ENCODE measurements at places on chromosomes 7 and 10.
A peak's percentile ranks its signal among the peaks of the same experiment; 100 is the strongest.

GRCh38 chr7:139782932-139783331 is 5.1 kb upstream of the HIPK2 start:
- DNase-seq: no peak

- DNase-seq: no peak
Observed at GRCh38 chr7:101015626-101016025, 4.3 kb upstream of the MUC17 start.

GRCh38 chr7:57769958-57770357 is 320.0 kb downstream of the ZNF716 start:
- DNase-seq: no peak

- no peak for DNase-seq
Observed at GRCh38 chr10:55374917-55375316, 573.9 kb upstream of the PCDH15 start.

GRCh38 chr7:101589976-101590662 is 39.0 kb downstream of the MYL10 start:
- no peak for DNase-seq

DNA sequence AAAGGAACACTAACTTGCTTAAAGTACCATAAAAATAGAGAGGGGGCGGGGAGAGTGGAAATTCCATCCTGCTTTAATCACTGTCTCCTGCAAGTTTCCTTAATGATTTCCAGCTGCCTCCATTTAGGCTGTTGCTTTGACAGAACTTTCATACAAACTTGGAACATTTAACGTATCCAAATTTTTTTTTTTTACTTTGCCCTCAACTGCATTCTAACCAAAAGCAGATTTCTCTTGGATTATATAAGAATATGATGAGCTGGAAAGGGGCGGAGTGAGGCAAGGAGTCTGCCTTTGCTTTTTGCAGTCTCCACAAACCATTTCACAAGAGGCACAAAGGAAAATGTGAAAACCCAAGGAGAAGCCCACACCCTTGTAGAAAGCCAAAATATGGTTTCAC is 46.6 kb upstream of the COL1A2 start:
- DNase-seq: no peak

- peak; percentile 38 for DNase-seq
Observed at GRCh38 chr7:127391591-127392181, 822 bp downstream of the ZNF800 start.

DNA sequence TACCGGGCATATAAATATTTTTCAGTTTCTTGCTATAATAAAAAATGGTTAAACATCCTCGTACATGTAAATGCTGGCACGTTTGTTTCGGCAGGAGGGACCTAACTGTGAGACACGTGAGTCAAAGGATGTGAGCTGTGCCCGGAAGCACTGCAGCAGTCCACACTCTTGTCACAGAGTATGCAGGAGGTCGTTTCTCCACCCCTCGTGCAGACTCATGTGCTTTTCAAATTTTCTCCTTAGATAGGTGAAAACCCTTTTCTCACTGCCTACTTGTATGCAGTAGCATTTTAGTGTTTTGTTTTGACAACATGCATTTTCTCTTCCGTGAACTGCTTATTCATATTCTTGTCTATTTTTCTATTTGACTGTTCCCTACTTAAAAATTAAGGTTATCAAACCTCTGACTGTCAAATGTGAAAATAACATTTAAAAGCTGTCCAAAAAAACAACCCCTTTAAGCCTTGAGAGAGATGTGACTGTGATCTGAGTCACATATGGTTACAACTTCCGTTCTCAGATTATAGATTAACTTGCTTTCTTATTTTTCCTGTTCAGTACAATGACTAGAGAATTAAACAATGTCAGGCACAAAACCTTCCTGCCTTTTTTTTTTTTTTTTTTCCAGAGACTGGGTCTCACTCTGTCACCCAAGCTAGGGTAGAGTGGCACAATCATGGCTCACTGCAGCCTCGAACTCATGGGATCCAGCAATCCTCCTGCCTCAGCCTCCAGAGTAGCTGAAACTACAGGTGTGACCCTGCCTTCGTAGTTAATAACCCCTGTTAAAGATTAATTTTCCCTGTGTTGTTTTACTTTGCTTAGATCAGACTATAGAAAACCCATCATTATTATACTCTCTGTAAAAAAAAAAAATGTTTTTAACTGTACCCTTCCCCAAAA is 45.1 kb downstream of the DPY19L1 start:
- no peak for DNase-seq

- DNase-seq: no peak
Observed at GRCh38 chr10:27947540-27947939, 51.3 kb downstream of the ODAD2 start.

DNA sequence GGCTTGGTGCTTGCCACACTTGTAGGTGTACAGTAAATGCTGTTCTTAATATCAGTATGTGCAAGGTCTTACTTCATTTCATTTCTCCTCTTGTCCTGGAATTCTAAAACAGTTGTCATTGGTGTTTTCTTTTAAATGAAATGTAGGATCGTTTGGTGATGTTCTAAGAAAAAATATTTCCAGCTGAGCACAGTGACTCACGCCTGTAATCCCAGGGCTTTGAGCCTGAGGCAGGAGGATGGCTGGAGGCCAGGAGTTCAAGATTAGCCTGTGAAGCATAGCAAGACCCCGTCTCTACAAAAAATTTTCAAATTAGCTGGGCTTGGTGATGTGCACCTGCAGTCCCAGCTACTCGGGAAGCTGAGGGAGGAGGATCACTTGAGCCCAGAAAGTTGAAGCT is 32.6 kb upstream of the ELN start:
- no peak for DNase-seq

DNA sequence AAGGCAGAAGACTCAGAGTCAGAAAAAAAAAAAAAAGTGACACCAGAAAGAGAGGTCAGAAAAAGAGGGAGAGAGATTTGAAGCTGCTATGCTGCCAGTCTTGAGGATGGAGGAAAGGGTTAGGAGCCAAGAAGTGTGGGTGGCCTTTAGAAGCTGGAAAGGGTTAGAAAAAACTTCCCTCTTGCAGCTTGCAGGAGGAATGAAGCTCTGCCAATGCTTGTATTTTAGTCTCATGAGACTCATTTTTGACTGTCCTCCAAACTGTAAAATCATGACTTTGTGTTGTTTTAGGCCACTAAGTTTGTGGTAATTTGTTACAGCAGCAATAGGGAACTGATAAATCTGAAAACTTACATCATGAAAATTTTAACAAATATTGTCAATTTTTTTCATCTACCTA is 127.7 kb upstream of the NOBOX start:
- no peak for DNase-seq

GRCh38 chr10:27741173-27742091 is 4.2 kb downstream of the MKX start:
- DNase-seq: no peak

- DNase-seq: peak; percentile 91
Observed at GRCh38 chr7:925601-926000, 28.9 kb downstream of the ADAP1 start.

GRCh38 chr7:130515315-130516040 is 23.6 kb downstream of the MEST start:
- no peak for DNase-seq

DNA sequence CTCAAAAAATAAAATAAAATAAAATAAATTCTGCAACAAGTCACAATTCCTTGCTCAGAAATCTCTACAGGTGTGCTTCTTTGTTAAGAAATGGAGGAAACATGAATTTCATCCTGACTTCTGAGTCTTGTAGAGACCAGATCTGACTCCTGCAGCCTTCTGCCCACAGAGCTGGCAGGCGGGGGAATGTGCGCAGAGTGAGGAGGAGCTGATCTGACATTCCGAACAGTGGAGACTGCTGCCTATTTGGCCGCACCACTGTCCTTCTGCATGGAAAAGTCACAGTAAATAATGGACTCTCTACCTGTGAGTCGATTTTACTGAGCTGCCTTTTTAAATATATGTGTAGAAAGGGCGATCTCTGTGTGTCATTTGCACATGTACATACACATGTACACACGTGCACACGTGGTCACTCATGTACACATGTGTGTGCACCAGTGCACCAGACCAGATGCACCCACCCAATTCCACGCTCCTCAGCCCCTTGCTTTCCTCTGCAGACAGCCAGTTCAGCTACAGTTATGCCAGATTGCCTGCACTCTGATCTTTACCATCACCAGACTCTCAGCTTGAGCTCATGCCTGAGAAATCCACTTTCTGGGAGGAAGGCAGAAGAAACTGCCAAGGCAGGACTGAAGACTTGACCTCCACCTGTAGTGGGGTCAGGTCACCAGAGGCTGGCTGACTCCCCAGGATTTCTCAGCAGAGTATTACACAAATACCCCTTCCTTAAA is 54.9 kb downstream of the IKZF1 start:
- DNase-seq: no peak

DNA sequence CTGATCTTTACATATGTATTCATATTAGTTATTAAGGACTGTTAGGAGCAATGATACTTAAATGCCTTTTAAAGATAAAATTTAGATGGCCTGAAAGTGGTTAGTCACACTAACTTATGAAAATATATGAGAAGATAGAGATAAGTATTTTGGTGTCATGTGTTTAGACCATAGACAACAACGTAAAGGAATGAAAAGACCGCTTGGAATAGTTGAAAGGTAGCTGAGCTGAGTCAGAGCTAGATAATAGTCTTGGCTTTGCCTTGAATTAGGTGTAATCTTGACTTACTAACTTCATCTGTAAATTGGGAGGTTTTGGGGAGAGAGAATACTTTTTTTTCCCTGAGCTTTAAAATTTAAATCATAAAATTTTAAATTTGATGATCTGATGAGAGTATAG is 127.0 kb downstream of the LYZL1 start:
- no peak for DNase-seq

- DNase-seq: no peak
Observed at GRCh38 chr7:34227525-34227924, 322.2 kb downstream of the BMPER start.

DNA sequence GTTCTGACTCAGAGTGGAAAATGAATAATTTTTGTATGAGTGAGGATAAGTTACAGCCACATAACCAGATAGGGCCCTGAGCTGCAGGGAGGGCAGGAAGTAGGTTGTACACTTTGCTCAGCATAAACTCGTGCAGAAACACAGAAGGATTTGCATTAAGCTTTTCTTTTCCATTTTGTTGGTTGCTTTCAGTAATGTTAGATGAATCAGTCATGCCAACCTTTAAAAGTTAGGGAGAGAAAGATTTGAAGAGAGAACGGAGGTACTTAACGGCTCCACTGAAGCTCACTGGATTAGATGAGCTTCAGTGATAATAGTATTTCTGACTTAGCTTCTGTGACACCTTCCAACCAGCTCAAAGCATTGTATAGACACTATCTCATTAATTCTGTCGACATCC is 348.1 kb downstream of the GATA3 start:
- DNase-seq: no peak

DNA sequence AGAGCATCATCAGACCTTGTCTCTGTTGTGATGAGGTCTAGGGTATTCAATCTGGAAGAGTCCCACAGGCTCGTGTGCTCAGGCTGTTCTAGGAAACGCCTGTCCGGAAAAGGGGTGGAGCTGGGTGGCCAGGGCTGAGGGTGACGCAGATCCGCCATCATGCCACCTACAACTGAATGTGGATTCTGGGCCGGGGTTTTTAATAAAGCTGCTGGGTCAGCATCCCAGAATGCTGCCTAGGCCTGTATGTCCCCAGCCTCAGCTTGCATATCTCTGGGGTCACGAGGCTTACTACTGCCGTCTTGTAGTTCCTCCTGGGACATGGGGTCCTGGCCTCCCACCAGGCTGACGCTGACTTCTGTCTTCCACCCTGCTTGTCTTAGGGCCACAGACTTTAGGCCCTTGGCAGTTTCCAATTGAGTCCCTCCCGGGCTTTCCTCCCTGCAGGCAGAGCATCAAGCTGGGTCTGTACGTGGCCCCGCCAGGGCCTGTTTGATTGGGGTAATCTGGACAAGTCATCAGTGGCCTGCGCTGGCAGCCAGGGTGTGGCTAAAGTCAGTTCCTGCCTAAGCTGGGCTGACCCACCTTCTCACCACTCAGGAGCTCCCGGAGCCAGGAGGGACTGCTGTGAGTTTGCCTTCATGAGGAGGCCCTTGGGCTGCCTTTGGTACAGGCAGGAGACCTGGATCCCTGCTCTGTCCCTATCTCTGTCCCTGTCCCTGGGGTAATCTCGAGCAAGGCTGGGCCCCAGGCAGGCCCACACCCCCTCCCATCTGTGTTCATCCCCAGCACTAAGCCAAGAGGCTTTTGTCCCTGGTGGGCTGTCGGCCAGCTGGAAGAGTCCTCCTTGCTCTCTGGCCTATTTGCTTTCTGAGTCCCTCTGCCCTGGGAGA is 79.9 kb downstream of the ZMIZ1 start:
- DNase-seq: no peak

DNA sequence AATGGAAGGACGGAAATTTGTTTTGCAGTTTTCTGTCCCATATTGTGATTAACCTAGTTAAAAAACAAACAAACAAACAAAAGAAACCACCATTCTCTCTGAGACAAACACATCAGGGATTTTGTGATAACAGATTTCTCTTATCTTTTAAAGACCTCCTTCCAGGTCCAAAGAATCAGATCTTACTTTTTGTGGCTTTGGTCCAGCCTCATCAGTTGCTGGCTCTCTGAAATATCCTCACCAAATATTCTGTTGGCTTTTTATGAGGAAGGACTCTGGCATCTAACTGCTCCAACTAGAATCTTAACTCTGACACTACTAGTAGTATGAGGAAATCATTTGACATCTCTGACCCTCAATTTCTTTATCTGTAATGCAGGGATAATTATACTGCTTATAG is 4.8 kb downstream of the FAM204A start:
- no peak for DNase-seq

DNA sequence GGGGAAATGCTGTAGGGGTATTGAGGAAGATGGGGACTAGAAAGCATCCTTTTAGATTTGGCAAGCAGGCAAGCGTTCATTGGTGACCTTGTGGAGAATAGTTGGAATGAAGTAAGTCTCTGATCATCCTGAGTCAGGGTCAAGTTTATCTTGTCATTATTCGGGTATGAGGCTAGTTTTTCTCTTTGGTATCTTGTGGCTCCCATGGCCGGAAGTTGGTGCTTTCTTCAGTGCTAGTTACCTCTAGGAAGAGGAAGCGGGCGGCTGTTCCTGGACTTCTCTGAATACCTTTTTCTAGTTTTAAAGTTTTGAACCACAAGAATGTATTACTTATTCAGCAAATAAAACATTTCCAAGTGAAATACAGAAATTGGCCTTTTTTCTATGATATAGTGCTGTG is 9.2 kb downstream of the CREM start:
- DNase-seq: no peak

DNA sequence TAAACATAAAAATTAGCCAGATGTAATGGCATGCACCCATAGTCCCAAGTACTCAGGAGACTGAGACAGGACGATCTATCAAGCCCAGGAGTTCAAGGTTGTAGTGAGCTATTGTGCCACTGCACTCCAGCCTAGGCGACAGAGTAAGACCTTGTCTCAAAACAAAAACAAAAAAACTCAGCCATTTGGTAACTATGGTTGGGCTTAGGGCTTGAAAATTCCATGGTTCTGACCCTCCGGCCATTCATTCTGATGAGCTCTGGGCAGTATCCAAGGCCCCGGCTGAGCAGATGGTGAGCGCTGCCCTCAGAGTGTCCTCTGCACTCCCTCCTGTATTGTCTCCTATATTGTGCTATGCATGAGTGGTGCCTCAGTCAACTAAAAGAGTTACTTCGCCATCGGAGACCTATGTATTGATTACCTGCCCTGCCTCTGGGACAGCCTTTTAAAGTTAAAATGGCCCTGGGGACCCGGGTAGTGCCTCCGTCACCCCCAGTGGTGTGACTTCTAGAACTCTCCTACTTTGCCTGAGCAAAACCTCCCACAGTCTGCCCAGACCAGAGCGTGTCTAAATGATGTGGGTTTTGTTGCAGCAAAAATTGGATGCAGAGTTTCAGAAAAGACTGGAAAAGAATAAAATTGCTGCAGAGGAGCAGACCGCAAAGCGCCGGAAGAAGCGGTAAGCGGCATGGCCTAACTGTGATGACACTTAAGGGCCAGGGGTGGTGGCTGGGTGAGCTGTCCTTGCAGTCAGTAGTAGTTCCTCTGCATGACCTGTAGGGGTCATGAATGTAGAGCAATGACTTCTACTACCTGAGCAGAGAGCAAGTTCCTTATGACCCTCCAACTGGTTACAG is 8.1 kb downstream of the PRKRIP1 start:
- DNase-seq: no peak

Data from activated CD8-positive, alpha-beta memory T cell treated with anti-CD3 and anti-CD28 coated beads for 1 hour (primary cell).